Iris pigment epithelial cell (primary cell): ENCODE measurements at places on chromosomes 3 and 15.

GRCh38 chr3:37308247-37308646 lies 133.9 kb upstream of the LRRFIP2 start:
- peak; percentile 42 for DNase-seq

DNA sequence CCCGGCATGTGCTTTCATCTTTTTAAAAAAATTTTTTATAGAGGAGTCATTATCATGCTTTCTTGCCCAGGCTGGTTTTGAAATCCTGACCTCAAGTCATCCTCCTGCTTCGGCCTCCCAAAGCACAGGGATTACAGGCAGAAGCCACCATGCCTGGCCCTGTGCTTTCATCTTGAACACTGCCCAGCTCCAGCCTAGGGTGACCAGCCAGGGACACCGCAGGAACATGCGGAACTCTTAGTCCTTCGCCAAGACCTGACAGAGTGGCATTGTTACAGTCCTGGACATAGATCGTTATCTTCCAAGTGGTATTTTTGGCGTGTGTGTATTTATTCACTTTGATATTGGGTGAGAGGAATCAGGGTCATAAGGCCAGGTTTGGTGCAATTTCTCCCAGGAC lies 7.9 kb upstream of the FURIN start:
- DNase-seq, result no peak

DNA sequence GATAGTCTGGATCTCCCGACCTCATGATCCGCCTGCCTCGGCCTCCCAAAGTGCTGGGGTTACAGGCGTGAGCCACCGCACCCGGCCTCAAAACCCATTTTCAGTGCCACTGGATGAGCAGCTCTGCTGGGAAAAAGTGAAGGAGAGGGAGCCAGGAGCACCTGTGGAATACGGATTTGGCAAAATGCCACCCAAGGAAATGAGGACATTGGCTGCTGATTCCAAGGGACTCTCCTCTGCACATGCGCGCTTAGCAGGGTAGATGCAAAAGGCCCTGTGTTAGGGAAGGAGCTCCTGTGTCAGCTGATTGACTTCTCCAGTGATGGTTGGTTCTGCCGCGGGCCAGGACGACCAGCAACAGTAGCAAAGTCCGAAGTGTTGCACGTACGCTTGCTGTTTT lies 43.4 kb upstream of the IGF1R start:
- DNase-seq, result no peak

DNA sequence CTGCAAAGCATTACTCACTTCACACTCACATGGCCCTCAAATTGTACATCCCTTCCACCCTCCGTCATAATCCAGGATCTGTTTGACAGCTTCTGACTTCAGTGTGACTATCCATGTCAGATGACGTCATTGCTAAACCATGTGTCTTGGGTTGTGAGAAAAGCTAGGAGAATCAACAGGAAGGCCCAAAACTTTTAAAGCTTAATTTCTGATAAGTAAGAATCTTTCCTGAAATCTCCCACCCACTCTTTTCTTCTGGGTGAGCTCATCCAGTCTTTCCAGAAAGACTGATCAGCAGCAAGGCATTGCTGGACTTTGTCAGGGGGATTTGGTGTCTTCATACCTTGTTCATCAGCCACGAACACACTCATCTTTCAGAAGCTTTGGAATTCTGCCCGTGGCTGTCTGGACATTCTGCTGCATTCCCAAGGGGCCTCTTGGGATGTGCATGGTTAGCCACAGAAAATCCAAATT lies 11.5 kb upstream of the LMCD1 start:
- DNase-seq, result peak; percentile 94

DNA sequence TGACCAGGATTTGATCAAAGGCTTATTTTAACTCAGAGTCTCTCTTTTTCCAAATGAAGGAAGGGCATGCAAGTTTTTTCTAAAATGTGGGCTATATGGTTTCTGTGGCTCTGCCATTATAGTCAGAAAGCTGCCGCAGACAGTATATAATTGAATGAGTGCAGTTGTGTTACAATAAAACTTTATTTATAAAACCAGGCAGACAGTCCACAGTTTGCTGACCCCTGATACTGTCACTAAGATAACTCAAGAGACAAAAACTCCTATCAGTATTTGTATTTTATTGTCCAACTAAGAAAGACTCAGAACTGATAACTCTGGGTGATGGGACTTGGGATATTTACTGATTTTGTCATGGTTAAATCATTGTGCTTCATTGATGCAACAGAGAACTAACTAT lies 4.9 kb downstream of the ALDH1A2 start:
- no peak for DNase-seq

- DNase-seq, result peak; percentile 91
Measured at GRCh38 chr15:58770519-58770856, 614 bp upstream of the MINDY2 start.

DNA sequence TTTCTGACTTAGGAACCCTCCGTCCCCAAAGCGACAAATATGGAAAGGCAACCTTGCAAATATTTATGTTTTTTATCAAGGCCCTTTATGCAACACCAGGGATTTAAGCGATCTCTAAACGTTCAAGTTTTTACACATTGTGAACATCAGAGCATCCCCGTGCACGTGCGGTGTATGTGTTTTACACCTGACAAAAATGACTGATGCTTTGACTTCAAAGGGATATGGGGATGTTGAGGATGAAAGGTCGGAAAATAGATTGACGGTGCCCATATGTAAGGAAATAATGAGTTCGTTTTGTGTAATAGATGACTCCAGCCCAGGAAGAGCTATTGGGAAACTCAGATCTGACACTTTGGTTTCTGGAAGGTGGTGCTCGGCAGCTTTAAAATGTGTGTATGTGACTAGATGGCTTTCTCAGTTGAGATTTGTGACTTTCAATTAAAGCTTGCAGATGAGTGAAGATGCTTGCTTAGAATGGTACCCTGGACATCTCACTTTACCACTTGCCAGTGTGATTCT lies 866 bp downstream of the SLC49A4 start:
- DNase-seq, result peak; percentile 11

DNA sequence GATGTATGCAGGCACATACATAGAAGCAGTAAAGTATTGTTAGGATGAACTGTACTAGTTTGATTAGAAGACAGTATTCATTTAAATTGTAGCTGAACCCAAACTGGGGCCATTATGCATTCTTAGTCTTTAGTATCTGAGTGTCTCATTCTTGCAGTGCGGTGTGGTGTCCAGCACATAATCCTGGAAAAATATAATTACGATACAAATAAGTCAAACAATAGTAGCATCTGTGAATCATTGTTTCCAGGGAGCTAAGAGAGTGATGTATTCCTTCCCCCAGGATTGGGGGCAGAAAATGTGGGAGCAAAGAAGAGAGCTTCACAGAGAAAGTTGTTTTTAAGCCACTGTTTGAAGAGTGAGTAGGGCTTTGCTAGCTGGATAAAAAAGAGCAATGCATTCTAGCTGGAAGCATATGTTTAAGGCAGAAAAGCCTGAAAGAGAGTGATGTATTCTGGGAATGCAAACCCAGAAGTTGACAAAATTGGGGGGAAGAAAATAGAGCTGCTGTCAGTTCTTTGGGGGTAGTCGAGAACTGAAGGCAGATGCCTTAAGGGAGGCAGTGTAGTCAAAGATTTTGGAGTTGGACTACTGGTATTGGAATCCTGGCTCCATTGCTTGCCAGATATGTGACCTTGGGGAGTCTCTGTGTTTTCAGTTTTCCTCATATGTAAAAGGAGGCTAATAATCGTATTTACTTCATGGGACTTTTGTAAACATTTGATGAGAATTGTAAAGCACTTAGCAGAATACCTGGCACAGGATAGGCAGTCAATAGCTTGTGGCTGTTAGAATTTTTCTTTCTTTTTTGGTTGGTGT lies 14.1 kb downstream of the SLMAP start:
- no peak for DNase-seq

DNA sequence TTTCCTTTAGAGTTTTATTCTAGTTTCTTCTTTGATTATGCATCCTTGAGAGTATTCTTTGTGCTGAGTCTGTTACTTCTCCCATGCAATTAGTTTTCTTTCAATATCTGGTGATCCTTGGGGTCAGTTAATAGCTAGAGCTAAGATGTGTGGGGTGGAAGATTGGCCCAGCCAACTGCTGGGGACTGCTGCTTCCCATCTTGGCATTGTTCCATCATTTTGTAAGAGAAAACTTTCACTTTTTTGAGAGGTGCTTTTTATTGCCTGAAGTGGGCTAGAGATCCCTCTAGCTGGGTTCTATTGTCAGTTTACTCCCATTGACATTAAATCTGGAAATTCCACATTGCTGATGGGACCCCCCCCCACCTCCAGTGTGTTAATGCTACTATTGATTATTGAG lies 15.4 kb downstream of the BCL2L10 start:
- DNase-seq, result peak; percentile 34

- peak; percentile 99 for DNase-seq
Measured at GRCh38 chr3:5022966-5023776, 43.9 kb downstream of the BHLHE40 start.

- no peak for DNase-seq
Measured at GRCh38 chr15:72233769-72234168, 2.8 kb upstream of the PKM start.

DNA sequence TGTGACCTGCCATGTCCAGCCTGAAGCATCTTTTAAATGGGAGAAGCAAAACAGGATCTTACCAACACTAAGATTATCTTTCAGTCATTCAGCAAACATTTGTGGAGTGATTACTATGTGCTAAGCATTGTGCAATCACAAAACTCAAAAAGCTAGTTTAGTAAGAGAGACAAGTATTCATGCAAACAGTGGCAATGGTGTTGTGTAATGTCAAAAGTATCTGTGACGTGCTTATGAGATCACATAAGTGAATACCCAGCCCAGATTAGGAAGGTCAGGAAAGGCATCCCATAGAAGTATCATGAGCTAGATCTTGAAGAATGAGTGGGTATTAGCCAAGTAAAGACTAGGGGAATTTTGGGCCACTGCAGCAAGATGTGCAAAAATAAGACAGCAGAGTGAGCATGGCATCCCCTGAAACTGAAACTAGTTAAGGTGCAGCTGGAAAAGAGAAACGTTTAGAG lies 32.1 kb downstream of the SEC62 start:
- peak; percentile 98 for DNase-seq

DNA sequence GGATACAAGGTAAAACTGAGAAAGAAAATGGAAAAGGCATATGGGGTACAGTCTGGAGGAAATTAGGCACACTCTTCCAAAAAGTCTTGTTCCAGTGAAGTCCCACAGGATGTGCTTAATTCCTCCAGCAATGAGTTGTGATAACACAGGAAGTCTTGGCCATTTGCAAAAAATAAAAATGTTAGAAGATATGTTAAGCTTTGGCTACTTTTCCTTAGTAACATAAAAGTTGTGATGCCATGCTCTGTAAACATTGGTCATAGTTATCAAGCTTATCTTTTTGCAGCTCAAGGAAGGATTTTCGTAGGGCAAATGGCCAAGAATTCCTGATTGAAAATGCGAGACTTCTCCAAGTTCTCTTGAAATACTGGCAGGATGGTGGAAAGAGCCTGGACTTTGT lies 26.4 kb downstream of the LNP1 start:
- DNase-seq, result peak; percentile 15

GRCh38 chr15:65423150-65423975 lies 616 bp upstream of the IGDCC4 start:
- DNase-seq, result no peak

GRCh38 chr3:139301183-139301582 lies 42.6 kb upstream of the MRPS22 start:
- peak; percentile 55 for DNase-seq

DNA sequence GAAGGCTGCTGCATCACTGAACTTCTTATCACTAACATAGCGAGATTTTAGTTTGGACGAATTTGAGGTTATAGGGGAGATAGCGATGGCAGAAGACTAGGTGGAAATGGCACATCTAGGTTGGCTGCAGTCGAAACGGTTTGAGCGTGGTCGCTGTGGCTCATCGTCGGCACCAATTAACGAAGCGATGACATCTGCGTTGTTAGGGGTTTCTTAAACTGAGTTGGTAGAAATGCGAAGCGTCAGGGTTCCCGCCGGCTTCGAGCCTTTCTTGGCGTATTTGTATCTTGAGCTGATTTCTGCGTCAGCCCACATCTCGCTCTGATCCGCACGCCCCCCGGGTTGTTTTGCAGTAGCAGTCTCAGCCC lies 319 bp downstream of the LNP1 start:
- peak; percentile 64 for DNase-seq

GRCh38 chr3:63202529-63202928 lies 75.6 kb upstream of the SYNPR start:
- peak; percentile 8 for DNase-seq

DNA sequence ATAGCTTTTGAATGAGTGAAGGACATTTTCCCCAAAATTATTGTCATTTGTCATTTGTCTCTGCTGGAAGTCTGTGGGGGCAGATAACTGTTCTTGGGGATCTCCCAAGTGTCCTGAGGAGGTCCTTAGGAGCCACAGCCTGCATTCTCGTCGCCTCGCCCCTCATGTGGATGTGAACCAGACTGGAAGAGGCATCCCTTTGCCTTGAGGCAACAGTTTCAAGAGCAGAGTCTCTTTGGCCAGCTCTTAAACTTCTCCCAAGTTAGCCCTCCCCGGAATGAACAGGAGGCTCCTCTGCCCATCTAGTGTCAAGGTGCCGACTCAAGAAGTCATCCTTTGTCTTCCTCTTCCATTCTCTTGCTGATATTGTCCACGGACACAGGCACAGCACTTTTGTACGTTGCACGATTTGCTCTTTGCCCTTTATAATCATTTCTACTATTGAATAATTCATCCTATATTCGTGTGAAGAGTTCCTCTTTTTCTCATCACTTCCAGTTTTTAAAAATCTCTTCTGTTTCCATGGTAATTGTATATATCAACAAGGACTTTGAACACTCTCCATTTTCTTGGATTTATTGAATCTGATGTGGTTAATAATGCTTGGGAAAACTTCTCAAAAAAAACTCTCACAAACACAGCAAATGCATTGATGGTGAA lies 40.8 kb upstream of the CD47 start:
- peak; percentile 6 for DNase-seq

DNA sequence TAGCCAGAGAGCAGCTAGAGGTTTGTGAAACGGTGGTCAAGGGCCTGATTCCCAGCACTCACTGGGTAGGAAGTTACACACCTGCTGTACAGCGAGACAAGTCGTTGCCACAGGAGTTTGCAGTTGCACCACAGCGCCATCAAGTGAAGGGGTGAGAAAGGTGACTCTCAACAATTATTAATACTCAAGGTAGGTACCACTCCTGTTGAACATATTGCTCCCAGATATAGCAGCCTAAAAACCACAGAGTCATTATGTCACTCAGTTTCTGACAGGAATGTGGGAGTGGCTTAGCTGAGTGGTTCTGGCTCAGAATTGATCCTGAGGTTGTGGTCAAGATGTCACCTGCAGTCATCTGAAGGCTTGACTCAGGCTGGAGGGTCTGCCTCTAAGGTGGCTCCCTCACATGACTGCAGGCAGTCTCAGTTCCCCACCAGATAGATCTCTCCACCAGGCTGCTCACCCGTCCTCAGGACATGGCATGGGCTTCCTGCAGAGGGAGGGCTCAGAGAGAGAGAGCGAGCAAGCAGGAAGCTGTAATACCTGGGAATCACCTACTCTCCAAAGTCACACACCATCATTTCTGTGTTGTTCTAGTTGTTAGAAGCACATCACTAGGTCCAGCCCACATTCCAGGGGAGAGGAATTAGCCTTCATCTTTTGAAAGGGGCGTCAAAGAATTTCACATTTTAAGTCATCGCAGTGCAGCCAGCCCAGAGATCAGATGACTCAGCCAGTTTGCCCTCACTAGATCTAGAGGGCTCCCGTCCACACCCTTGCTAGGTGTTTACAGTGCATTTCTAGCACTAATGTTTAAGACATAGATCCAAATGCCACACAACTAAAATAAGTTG lies 17.0 kb upstream of the ANO10 start:
- no peak for DNase-seq

- DNase-seq, result no peak
Measured at GRCh38 chr15:100055821-100056220, 286.0 kb downstream of the ADAMTS17 start.
